ENCODE measurements at places on chromosomes 2 and 18. TPM values are rescaled to one million over a fixed set of nuclear protein-coding genes. Genes with fewer than 3 reads are reported as not detected.

Gene INO80C
- 27.0 TPM for total RNA-seq

Gene ESPNL
- total RNA-seq = not detected

Gene ASIC4
- not detected for total RNA-seq

Gene POMC
- 6.2 TPM for total RNA-seq

Gene TUBB8B
- total RNA-seq = not detected

Gene SLC16A14
- 0.27 TPM for total RNA-seq

Gene C2orf78
- not detected for total RNA-seq

Gene UCN
- total RNA-seq = 2.6 TPM

Gene UGT1A9
- total RNA-seq = not detected

Gene GPR39
- not detected for total RNA-seq

Gene TRPM8
- not detected for total RNA-seq

Gene CYTIP
- 195 TPM for total RNA-seq

Gene FOXD4L1
- 0.18 TPM for total RNA-seq

Gene FSIP2
- total RNA-seq = not detected

Gene EXOC6B
- 9.4 TPM for total RNA-seq

Gene POTEJ
- total RNA-seq = not detected

Gene PLA2R1
- not detected for total RNA-seq

Gene LYG1
- total RNA-seq = 1.1 TPM

Gene RAMP1
- 0.63 TPM for total RNA-seq

Gene PLCD4
- 0.16 TPM for total RNA-seq

Gene SLC9A4
- not detected for total RNA-seq

Gene RPRM
- total RNA-seq = not detected

Gene PDE6D
- 33.7 TPM for total RNA-seq

Gene GREB1
- total RNA-seq = 0.55 TPM

Gene ALPG
- not detected for total RNA-seq

Gene CCDC178
- not detected for total RNA-seq

Gene SKOR2
- not detected for total RNA-seq

Gene CYS1
- total RNA-seq = 0.20 TPM

Gene GMCL1
- 15.5 TPM for total RNA-seq

Gene ABCG8
- total RNA-seq = not detected

Gene MOCOS
- 0.04 TPM for total RNA-seq

Gene ZBTB7C
- 0.13 TPM for total RNA-seq

Gene MC4R
- not detected for total RNA-seq

Gene RTP5
- 0.11 TPM for total RNA-seq

Gene IHH
- total RNA-seq = not detected

Gene NAT8
- not detected for total RNA-seq

Gene SNTG2
- total RNA-seq = 1.3 TPM

Gene BUB1
- 49.5 TPM for total RNA-seq

Gene CPLX4
- not detected for total RNA-seq

Gene LIMS3
- 1.7 TPM for total RNA-seq

Gene PSMA8
- total RNA-seq = 1.7 TPM

Gene KCNIP3
- not detected for total RNA-seq

Gene RAB12
- 15.3 TPM for total RNA-seq

Data from CD8-positive, alpha-beta memory T cell (primary cell).